ENCODE measurements at places on chromosomes 3 and 15.

GRCh38 chr3:136899622-136900158 lies 37.7 kb downstream of the NCK1 start:
- no peak for DNase-seq

GRCh38 chr15:64348455-64348854 lies 7.5 kb downstream of the CSNK1G1 start:
- DNase-seq = no peak

- no peak for DNase-seq
Observed at GRCh38 chr15:27249760-27250109, 278.8 kb downstream of the GABRG3 start.

DNA sequence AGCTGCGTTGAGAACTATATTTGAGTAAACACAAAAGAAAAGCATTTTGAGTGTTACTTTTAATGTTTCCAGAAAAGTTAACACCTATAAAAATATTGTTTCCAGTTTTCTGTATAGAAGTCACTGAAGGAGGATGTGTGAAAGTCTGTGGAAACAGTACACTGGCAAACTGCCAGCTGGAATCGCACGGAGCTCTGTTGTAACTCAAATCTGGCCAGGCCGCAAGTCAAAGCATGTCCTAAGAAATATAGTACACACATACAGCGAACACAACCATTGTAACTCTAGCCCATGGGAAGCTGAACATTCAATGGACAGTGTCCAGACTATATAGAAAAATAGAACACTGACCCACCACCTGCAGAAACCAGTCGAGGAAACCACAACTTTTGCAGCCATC lies 657.2 kb downstream of the FHIT start:
- no peak for DNase-seq

- no peak for DNase-seq
Observed at GRCh38 chr3:13715167-13715954, 164.5 kb downstream of the WNT7A start.

DNA sequence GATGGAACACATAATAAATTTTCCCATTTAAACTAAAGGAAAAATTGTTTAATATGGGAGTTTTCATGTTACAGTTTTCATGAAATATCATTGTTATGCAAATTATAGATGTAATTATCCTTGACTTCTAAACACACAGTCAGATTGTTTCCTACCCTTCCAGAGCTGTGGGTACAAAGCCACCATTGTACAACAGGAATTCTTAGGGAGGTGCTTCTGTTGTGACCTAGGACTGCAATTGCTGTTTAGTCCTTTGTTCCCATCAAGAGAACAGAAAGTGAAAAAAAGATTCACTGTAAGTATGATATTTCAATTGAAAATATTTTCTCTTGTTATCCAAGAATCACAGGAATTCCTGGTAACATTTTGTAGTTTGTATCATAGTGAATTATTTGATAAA lies 455.3 kb upstream of the NAALADL2 start:
- no peak for DNase-seq

DNA sequence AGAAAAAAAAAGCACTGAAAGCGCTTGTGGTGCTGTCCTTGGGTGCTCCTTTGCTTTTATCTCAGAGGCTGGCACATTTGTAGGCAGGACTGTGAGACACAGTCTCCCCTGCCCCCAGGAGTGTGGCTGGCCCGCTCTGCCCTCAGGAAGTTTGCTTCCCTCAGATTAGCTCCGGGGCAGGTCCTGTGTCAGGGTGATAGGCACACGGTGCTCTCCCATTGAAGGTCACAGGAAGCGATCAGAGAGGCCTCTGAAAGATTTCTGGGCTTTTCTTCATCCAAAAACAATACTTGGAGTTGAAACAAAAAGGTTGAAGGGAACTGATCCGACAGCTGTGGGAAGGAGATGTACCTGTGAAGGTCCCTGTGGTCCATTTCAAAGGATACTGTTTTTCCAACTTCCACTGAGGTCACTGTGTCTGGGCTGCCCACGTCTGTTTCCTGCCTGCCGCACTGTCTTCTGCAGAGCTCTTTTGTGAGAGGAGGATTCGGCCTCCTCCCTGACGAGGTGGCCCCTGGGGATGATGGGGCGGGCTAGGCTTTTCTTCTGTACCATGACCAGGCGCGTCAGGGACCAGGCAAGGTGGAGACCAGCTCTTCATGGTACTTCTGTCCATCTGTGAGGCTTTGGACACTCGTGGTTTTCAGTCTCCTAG lies 330.5 kb upstream of the CTDSPL start:
- no peak for DNase-seq

DNA sequence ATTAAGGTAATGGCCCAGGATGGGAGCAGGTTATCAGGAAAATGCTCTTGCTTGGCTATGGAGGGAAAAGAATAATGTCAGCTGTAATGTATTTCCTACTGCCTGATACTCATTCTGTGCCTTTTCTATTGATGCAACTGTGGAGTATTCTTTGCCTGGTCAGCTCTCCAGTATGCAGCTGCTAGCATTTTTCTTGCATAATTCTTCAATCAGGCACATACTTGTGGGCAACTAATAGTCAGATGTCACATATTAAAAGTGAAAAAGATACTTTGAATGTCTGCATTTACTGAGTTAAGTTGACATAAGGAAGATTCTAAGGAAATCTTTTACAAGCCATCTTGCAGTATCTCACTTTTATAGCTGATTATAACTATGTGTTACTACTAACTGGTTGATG lies 29.5 kb downstream of the CD80 start:
- DNase-seq = no peak

GRCh38 chr3:81696090-81696489 lies 65.4 kb downstream of the GBE1 start:
- DNase-seq = no peak

DNA sequence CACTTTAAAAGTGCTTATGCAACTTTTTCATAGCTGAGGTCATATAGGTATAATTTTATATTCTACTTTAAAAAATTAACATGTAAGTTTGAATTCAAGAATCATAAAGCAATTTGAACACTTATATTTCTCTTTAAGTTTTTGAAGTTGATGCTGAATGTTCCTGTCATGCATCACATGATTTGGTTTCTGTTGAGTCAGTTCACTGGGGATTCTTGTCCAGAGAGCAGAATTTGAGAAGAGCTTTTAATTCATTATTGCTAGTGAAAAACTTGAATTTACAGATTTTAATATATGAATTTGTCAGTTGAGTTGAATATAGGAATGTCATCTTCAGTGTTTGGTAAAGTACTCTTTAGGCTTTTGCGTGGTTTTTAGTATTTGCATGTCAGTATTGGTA lies 7.9 kb downstream of the SLC25A26 start:
- no peak for DNase-seq

- no peak for DNase-seq
Observed at GRCh38 chr15:34297059-34297458, 40.5 kb downstream of the SLC12A6 start.

DNA sequence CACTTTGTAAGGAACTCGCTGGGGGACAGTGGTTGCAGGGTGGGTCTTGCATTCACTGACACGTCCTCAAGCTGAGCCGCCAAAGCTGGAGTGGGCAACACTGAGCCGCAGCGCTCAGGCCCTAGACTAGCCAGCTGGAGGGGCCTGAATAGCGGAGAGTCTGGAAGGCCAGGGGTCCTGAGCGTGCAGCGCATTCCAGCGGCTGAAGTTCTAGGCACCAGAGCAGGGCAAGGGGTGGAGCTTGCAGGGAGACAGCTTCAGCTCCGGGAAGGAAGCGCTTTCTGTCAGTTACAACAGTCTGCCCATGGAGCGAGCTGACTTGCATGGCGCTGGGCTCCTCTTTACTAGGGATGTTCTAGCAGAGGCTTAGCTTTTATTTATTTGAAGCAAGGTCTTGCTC lies 2.7 kb downstream of the MAP6D1 start:
- DNase-seq = no peak

DNA sequence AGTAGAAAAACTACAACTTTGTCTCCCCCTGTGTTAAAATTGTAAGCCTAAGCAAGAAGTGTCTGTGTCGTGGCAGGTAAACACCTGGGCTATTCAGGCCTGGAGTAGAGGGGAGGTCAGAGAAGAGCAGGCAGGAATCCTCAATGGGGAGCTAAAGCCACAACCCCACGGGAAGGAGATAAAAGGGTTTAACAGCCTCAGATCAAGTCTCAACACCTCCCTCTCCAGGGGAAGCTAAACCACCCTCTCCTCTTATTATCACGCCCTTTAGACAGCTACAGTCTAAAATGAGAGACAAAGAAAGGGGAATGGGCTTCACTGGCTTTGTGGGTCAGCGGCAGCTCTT lies 11.6 kb downstream of the ETV5 start:
- no peak for DNase-seq

- DNase-seq = peak; percentile 72
Observed at GRCh38 chr3:39051649-39052561, at the start of the genes SCN11A and WDR48. Gene SCN11A (minus strand): TSS chr3:39051944. CDS start chr3:38950362, 101,582 bp downstream. Gene WDR48 (plus strand): TSS chr3:39052016. CDS start chr3:39052026, 10 bp downstream.

- DNase-seq = no peak
Observed at GRCh38 chr3:131480116-131480515, 22.7 kb downstream of the MRPL3 start.

GRCh38 chr3:134485075-134485717 lies 589 bp downstream of the ANAPC13 start:
- no peak for DNase-seq

- DNase-seq = no peak
Observed at GRCh38 chr3:145776782-145777408, 384.1 kb downstream of the PLOD2 start.

DNA sequence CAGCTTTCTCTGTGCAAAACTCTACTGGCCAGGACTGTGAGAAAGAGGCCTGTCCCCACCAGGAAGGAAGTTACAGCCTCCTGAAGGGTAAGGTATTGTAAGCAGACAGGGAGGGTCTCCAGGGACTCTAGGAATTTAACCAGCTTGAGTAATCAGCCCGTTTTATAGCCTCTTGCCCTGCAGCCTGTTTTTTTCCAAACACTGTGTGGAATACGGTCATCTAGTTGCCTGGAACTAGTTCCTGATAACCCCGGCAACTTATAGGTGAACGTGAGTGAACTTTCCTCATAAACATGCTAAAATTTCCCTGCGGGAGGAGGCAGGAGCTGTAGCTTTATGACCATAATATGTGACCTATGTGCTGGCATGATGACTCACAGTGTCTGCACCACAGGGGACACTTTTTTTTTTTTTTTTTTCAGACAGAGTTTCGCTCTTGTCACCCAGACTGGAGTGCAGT lies 60.1 kb upstream of the DAZL start:
- no peak for DNase-seq

- no peak for DNase-seq
Observed at GRCh38 chr3:44954962-44955361, 21.0 kb downstream of the ZDHHC3 start.

- no peak for DNase-seq
Observed at GRCh38 chr3:17908399-17909191, 166.2 kb upstream of the TBC1D5 start.

DNA sequence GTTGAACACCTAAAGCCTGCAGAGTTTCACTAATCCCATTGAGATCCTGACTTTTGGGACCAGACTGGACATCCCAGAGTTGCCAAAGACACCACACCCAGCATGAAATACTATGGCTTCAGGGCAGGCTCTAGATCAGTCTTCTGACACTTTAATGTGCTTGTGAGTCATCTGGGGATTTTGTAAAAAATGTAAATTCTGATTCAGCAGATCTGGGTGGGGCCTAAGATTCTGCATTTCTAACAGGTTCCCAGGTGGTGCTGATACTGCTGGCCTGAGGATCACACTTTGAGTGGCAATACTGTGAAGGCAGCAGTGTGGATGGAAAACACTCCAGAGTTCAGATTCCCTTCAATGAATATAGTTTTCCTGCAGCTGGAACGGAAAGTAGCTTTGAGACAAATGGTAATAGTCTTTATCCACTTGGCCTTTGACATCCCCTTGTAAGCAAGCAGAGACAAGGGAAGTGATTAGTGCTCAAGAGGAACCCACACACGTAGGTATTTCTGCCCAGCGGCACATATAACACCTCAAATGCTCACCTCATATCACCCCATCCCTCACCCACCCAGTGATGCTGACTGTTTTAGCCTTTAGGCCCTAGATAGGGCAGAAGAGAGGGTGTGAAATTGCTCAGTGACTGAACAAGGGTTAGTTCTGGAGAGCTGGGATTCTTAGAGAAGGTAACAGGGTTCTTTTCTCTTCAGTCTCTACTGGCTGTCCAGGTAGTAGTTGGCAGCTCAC lies 51.5 kb upstream of the GSK3B start:
- DNase-seq = no peak

DNA sequence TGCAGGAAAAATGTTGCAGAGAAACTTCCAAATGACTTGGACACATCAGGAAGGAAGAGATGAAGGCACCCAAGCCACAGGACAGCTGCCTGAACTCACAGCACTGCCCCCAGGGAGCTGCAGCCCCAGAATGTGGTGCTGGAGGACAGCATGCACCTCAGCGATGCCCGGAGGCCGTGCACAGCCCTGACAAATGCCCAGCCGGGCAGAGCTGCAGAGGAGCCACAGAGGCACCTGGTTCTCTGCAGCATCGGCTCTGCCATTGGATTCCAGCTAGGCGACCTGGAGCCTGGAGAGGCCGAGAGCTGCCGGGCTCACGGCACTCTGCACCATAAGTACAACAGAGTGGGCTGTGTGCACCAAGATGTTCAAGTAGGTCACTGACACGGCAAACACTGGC lies 97.5 kb downstream of the OCA2 start:
- DNase-seq = no peak

DNA sequence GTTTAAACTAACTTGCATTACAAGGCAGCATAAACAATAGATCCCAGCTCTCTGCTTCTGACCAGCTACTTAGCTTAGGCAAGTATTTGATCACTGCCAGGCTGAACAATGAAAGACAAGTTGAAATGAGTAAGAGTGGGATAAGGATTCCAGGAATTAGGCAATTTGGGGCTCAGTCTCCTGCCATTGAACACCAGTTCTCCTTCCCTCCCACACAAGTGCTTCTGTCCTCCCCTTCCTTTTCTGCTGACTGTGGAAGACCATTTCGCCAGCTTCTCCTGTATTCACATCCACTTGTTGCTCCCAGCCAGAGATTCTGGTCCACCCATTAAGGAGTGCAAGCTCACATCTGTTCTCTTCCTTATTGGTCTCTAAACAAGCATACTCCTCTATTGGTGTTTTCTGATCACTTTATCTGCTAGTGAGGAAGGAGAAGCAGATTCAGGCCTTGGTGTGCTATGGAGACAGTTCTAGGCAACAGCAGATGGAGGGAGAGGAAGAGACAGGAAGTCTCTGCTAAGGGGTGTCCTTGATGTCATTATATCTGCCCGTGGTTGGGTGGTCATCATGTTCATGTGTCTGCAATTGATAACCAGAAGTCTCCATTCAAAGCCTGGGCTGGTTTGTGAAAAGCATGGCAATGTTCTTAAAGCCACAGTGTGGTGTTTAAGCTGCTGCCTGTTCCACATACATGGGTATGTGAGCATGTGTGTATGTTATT lies 121.5 kb downstream of the PLCL2 start:
- DNase-seq = no peak

DNA sequence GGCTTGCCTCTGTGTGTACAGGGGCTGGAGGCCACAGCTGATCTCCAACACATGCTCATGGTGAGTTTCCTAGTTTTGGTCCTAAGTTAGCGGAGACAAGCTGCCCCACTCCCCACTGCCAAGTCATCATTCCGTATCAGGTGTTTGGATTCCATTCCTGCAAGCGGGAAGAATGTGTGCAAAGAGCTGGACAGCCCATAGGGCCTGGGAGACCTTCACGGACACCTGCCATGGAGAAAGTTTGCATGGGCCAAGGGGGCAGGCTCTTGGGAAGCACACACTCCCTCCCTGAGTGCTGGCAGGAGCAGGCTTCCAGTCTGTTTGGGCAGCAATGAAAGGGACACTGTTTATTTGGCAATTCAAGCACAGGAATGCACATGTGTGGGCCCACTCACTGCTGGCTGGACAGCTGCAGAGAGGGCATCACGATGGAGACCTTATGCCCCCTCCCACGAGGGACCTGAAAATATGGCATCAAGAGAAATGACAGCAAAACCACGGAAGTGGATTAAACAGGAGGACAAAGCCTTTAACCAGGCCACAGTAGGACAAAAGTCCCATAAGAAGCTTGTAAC lies 149.7 kb downstream of the KLF13 start:
- no peak for DNase-seq

- DNase-seq = no peak
Observed at GRCh38 chr3:49454898-49455681, 15.0 kb upstream of the DAG1 start.

Measured in stimulated activated CD4-positive, alpha-beta T cell treated with anti-CD3 and anti-CD28 coated beads, Interleukin-1b, Interleukin-23, amount 100 ng/mL, for 1 hour (primary cell).